Inflammatory macrophage (primary cell): ENCODE measurements at places on chromosomes 1 and 21.

GRCh38 chr1:32895325-32896215 is 5.6 kb downstream of the TMEM54 start:
- no peak for DNase-seq

DNA sequence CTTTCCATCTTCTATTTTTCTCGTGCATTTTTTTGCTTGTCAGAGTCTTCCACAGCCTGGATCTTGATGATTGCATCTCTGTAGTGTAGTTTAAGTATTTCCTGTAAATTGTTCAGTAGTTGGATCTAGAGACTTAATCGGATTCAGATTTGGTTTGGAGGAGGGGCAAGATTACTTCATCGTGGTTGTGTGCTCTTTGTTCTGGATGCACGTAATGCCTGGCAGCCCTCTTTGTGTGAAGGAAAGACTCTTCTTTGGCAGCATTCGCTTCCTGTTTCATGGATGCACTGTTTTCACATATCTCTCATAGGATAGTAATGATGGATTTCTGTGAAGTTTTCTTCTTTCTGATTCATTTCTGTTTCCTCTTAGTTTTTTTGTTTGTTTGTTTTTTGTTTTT is 14.2 kb downstream of the SEMA4A start:
- DNase-seq, result no peak

DNA sequence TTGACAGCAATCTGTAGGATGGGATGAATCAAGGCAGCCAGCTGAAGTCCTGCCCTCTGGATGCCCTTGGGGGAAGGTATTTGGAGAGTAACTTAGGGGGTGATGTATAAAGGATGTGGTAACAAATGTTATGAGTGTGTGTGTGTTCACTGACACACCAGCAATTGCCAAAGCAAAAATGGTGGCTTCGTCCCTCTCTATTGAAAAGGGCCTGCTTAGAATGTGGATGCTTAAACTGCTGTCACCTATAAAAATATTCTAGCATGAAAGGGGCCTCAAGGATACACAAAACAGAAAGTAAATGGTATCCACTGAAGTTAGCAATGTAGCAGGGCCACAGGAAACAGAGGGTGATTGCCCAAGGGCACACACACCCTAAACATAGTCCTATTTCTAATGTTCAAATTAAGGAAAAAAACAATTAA is 15.1 kb upstream of the AIM2 start:
- peak; percentile 23 for DNase-seq

DNA sequence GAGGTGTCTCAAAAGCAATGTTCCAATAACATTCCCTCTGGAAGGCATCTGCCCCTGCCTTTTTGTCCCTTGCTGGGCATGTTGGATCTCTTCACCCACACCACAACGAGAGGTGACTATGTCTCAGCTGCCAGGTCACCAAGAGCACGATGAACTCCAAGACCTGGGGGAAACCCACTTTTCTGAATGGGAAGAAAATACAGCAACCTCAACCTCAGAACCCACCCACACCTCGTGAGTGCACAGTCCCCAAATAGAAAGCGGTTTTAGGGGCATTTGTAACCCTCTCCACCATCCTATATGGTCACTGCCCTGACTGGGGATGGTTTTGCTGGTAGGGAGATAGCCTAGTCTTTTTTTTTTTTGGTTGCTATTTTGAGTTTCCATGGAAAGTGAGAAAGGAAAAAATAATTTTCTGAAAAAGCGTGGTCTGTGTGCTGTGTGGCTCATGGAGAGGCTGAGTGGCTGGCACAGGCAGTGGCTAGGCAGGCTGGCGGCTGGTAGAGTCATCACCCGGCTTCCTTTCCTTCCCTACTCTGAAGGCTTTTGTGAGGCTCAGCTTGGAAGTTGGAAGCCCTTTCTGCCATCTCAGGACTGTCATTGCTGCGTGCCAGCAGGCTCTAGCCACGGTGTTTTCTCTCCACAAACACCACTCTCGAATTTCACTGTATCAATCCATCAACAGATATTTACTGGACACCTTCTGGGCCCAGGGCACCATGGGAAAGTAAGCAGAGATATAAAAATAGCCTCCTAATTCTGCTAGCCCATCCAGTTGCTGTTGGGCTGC is 15.8 kb downstream of the TSPAN2 start:
- DNase-seq, result no peak

GRCh38 chr1:43007377-43008114 is 48.9 kb upstream of the SLC2A1 start:
- no peak for DNase-seq

DNA sequence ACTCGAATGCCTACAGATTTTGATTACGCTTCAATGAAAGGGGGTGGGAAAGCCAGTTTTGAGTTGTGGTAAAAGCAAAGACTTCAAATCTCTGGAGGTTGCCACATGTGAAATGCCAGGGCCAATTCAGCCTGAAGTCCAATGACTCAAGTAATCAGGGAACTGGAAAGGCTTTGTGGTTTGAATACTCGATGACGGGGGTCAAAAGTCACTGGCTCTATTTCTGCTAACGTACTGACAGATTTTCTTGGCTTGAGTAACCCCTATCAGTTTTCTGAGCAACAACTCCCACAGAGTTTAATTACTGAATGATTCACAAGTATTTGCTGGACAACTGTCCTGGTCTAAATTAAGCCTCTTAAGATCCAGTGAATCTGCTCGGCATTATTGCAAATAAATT is 152.2 kb downstream of the SIPA1L2 start:
- peak; percentile 44 for DNase-seq

- DNase-seq, result no peak
Observed at GRCh38 chr1:228446852-228447251, 30.2 kb upstream of the TRIM17 start.

DNA sequence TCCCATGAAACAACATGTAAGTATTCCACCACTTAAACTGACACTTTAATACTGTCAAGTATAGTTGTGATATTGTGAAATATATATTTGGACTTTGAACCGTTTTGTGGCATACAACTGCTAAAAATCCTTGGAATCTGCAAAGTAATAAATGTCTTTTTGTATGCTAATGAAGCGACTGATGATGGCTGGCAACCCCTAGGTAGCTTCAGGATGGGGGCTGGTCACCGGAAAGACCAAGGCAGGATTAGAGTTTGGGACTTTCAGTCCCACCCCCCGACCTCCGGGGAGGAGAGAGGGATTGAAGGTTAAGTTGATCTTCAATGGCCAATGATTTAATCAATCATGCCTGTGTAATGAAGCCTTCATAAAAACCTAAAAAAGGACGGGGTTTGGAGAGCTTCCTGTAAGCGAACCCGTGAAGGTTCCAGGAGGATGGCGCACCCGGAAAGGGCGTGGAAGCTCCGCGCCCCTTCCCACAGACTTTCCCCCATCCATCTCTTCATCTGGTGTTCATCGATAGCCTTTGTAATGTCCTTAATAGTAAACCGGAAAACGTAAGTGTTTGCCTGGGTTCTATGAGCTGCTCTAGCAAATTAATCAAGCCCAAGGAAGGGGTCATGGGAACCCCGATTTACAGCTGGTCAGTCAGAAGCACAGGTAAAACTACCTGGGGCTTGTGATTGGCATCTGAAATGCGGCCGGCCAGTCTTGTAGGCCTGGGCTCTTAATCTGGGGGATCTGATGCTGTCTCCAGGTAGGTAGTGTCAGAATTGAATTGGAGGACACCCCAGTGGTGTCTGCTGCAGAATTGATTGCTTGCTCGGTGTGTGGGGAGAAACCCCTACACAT is 1.8 kb upstream of the ZNF281 start:
- DNase-seq, result no peak

- DNase-seq, result no peak
Observed at GRCh38 chr1:234226819-234227165, 146.5 kb upstream of the COA6 start.

- no peak for DNase-seq
Observed at GRCh38 chr21:42437786-42438185, 34.1 kb downstream of the UBASH3A start.

DNA sequence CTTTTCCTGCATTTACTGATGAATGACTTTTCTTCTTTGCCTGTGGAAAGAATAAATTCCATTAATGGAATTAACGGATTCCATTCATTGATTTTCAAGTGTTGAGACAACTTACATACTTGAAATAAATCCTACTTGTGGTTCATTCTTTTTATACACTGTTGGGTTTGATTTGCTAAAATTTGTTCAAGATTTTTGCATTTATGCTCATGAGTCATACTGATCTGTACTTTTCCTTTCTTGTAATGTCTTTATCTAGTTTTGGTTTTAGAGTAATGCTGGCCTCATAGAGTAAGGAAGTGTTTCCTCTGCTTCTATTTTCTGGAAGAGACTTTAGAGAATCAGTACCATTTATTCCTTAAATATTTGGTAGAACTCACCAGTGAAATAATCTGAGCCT is 14.4 kb downstream of the UROD start:
- no peak for DNase-seq

DNA sequence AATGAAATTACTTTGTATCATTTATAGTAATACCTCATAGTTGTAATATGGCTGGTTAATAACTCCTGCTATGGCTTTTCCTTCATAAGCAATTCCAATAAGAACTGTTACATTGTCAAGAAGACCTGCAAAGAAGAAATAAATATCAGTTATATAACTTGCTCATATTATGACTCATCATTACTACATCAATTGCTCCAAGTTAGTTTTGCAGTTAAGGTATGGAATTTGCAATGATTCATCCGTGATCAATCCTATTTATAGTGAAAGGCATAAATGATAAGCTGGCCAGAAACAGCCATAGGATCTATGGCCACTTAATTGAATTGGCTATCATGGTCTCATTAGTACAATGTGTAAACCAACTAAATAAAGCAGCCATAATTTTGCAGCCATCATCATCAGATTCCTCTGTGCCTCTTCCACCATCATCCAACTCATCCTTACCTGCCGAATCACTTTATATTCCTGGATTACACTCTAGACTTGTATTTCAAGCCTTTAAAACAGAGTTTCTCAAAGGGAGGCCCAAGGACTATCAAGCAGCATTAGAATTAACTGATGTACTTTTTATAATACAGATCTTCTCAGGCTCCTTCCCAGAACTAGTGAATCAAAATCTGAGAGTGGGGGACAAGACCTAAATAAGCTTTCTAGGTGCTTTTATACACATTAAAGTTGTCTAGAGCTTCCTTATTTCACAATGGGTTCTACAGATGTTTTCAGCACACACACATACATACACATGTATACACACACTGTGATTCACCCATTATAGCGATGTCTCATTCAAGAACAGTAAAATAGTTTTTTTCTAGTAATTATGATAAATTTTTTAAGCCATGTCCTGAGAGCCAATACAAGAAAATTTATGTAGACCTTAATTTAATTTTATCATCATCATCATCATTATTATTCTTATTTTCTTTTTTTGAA is 21.2 kb upstream of the EPRS1 start:
- DNase-seq, result no peak

- DNase-seq, result no peak
Observed at GRCh38 chr1:2604844-2605508, 18.4 kb downstream of the PRXL2B start.

DNA sequence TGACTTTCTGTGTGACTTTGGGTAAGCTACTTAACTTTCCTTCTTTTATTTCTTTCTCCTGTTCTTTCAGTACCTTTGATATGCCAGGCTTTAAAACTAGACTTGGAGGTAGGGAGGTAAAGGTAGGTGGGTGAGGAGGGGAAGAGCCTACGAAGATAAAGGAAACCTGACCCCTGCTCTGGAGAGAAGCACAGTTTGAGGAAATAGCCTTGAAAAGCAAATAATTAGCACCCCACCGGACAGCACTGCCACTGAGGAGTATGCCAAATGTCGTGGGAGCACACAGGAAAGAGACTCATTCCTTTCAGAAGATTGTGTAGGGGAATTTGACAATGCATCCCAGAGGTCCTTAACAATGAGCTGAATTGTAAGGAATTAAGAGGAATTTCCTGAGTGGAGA is 65.2 kb upstream of the SPAG17 start:
- DNase-seq, result no peak

GRCh38 chr1:113452921-113453770 is 62.8 kb downstream of the MAGI3 start:
- peak; percentile 46 for DNase-seq

DNA sequence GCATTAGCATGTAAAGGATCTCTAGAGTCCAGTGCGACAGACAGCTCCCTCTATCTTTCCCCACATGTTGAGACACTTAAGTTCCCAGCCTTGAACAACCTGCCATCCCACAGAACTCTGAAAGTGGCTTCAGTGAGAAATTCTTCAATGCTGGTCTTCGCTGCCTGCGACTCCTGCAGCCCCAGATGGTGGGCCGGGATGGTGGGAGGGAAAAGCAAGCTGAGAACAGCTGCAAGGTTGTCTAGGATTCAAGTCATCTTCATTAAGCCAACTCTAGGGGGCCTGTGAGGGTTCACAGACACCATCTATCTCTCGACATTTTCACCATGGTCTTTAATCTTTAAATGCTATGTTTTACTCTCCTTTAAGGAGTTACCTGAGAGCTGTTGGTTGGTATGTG is 185.5 kb upstream of the C1orf174 start:
- DNase-seq, result no peak

GRCh38 chr1:26471498-26472319 is 531 bp upstream of the HMGN2 start:
- DNase-seq, result peak; percentile 94

- DNase-seq, result no peak
Observed at GRCh38 chr1:35707601-35708440, 10.9 kb downstream of the C1orf216 start.

DNA sequence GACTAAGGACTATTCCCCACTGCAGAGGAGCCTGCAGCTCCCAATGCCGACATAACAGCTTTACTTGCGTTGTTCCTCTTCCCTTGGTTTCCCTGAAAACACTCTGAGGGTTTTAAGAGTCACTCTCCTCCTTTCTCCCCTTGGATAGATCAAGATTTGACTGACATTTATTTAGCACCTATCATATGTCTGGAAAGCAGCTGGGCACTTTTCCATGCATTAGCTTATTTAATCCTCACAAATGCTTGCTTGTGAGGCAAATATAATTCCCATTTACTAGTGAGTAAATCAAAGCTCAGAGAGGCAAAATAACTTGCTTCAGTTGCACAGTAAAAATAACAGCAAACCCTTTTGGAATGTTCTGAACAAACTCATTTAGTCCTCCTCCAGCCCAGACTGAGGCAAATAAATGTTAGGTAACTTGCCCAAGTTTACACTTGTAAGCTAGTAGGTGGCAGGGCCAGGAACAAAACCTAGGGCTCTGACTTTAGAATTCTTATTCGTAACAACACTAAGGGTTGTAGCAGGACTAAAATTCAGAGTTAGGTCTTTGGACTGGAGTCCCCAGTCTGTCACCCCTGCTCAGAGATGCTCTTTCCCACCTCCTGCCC is 81.4 kb downstream of the KCND3 start:
- no peak for DNase-seq

DNA sequence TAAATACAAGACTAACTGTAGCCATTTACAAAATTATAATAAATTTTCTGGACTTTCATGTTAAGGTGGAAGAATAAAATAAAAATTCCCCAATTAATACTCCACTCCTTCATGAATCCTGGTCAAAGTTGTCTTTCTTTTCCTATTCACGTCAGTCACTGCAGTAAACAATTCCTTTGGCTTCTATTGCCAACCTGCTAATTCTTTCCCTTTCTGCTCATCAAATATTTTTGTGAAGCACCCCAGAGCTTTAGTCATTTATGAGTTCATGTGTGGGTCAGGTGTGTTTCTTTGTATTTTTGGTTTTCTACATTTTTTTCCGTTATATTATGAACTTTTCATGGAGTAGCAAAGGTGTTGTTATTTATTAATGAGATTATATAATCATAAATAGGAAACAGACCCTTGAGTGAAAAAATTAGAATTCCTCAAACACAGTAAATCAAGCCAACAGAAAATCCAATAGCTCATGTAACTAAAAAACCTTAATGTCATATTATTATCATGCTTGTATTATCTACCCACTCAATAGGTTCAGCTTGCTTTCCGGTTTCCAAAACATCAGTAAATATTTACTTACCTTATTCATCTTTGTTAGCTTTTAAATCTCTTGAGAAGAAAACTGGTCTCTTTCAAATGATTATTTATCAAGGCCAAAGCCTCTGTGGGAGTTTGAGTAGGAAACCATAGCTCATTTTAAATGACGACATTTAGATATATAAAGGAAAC is 29.6 kb upstream of the PLA2G4A start:
- DNase-seq, result no peak
